Fibroblast of skin of right quadriceps (primary cell): ENCODE measurements at places on chromosomes 16 and 17.
A peak's percentile ranks its signal among the peaks of the same experiment; 100 is the strongest.

DNA sequence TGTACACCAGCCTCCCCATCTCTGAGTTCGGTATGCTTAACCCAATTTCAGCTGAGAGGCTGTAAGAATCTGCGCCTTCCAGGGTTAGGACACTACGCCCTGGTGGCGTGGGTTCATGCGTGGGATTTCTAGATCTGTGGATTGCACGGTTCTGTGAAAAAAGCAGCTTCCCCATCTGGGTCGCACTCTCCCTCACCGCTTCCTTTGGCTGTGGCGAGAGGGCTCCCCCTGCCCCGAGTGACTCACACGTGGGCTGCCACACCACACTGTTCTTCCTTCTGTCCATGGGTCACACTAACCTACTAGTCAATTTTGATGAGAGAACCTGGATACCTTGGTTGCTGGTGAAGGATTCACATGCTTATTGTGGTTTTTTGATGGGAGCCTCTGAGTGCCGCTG, 256.0 kb upstream of the MAF start:
- DNase-seq = no peak

GRCh38 chr17:63439687-63440086, 6.4 kb downstream of the CYB561 start:
- peak; percentile 45 for DNase-seq

DNA sequence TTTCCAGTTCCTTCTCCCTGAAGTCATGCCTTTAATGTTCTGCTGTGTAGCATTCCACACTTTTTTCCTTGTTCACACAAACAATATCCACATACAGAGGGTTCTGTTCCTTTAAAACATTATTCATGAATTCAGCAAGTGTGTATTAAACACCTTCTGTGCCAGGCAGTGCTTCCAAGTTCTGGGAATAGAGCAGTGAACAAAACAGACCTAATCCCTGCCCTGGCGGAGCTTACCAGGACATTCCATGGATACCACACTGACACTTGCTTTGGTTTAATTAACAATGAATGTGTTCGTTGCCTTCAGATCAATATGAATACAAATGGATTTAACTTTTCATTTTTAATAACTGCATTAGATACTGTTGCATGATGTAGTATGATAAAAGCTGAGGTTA, 57.9 kb upstream of the CLEC19A start:
- DNase-seq = no peak

GRCh38 chr17:73547790-73548189, 96.5 kb downstream of the SDK2 start:
- DNase-seq = no peak

GRCh38 chr17:20214794-20215193, 205.6 kb downstream of the SPECC1 start:
- no peak for DNase-seq

DNA sequence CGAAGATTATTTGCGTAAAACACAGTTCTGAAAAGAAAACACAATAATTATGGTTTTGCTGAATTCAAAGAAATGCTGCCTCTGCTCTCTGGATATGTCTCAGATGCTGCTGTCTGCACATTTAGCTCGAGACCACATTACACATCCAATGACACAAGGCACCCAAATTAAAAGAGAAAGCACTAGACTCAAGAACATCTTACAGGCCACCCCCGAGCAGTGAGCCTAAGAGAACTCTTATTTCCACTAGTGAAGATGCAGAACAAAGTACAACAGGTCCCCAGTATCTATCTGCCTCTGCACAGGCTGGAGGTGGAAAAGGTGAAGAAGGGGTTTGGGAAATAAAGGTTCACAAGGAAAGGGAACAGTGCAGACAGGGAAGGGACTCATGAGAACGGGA, 33.5 kb downstream of the GRB2 start:
- no peak for DNase-seq

- no peak for DNase-seq
These were observed 858 bp downstream of the NUBP1 start for GRCh38 chr16:10744370-10745030.

GRCh38 chr17:76427501-76428231, 25.3 kb downstream of the UBE2O start:
- peak; percentile 46 for DNase-seq

GRCh38 chr17:79006794-79007503, 2.6 kb downstream of the CANT1 start:
- DNase-seq = no peak
